GM04503 (cell line): ENCODE measurements at places on chromosomes 12 and 14.

- DNase-seq: no peak
Observed at GRCh38 chr14:77302926-77303325, 17.8 kb downstream of the POMT2 start.

DNA sequence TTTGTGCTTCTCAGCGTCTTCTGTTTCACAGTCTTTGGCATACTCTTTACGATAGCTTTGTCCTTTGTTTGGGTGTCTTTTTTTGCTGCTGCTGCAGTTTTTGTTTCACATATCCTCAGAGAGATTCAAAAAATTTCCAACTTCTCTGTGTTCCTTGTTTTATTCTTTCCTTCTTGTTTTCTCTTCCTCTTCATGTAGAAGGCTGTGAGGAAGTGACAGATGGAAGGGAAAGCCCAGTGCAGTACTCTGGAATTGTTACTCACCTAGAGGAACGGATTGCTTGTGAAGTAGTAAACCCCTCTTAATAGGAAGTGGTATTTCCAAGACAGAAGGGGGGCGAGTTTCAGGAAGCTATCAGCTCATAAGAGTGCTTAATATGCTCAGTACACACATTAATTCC lies 1.7 kb downstream of the CREBL2 start:
- no peak for DNase-seq

GRCh38 chr12:10363914-10364814 lies 25.7 kb downstream of the KLRK1 start:
- DNase-seq: no peak

DNA sequence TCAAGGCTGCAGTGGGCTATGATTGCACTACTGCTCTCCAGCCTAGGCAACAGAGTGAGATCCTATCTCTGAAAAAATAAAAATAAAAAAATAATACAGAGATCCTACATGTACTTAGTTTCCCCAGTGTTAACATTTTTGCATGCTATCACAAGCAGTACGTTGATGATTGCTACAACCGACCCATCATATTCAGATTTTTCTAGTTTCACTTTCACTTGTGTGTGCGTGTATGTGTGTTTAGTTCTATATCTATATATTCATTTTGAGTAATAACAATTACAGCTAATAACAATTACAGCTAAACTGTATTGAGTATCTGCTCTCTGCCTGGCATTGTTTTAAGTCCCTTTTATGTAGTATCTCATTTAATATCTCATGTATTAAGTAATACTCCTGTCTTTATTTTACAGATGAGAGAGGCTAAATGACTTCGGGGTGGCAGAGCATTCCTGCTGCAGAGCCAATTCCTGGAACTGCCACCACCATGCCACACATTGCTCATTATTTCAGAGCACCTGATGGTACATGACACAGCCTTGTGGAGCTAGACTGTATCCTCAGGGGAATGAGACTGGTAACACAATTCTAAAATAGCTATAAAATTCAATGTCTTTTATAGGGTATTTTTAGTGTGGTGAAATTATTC lies 153.1 kb downstream of the BCAT1 start:
- no peak for DNase-seq

DNA sequence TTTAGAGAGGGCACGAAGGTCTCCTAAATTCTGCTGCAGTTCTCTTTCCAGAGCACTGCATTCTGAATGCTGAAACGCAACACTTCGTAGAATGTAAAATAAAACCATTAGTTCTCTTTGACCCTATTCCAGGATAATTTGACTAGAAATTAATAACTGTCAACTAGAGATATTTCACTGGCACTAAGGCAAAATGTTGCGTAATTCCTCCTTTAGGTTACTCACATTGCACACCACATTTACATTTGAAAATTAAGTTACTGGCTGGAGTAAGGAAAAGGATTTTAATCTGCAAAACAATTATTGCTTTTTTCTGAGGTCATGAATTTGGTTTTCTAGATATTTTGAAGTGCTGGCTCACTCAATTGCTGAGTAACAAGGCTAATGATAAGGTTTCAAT lies 58.0 kb upstream of the TRHDE start:
- DNase-seq: no peak

- no peak for DNase-seq
Observed at GRCh38 chr14:92932448-92933395, 9.8 kb downstream of the CHGA start.

DNA sequence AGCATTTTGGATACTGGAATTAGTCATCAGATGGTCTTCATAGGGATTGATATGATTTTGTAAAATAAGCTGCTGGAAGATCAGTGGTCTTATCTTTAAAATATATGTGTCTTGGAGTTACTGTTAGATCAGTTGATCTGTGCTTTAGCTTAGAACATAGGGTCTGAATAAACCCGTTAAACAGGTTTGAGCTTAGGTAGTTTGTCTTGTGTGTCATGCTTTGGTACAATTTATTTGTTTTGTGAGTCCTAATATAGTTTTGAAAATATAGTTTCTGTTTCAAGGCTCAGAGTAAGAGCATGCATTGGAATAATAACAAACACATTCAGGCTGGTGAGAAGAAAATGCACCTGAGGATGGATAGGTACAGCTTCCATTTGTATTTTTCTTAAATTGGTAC lies 505.0 kb downstream of the SLC16A7 start:
- no peak for DNase-seq

DNA sequence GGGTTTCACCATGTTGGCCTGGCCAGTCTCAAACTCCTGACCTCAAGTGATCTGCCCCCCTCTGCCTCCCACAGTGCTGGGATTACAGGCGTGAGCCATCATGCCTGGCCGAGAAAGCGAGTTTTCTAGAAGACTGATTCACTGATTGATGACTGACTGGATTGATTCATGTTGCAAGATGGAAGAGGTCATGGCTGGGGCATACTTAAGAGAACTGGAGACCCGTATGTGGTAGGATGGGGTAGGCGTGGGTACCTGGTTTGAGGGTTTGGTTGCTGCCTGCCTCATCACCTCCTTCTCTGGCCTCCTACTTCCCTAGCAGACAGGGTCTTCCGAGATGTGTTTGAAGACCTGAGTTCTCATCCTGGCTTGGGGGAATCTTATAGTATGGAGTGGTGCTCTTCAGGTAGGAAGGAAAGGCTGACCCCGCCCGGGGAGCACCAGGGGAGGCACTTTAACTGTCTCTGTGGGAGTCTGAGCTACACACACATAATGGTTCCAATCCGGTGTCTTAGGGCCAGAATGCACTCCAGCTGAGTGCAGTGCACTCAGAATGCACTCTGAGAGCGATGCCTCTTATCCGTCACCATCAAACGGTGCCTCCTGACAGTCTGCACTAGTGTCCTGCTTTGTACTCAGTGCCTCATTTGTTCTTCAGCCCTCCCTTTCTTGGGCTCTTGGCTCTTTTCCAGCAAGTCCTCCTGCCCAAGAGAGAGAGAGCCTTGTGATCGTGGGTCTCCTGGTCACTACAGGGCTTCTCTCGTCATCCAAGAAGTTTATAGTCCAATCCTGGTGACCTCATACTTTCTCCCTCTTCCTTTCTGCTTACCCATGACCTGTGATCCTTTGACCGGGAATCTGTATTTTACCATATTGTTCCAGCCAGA lies 19.7 kb downstream of the PLEKHG3 start:
- DNase-seq: no peak

GRCh38 chr14:78967111-78967809 lies 797.1 kb downstream of the NRXN3 start:
- DNase-seq: no peak

DNA sequence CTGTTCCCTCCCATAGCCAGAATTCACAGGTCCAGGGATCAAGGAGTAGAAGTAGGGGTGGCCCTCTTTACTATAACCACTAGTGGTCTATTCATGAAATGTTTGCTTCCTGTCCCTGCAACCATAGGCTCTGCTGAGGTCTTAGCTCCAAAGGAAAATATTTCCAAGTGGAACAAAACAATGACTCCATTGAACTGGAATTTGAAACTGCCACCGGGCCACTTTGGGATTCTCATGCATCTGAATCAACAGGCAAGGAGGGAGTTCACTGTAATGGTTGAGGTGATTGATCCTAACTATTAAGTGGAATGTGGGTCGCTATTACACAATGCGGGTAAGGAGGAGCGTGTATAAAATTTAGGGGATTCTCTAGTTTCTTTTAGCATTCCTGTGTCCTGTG lies 197.0 kb downstream of the ETNK1 start:
- DNase-seq: no peak

GRCh38 chr12:123892180-123892559 lies 80.5 kb downstream of the CCDC92 start:
- no peak for DNase-seq

DNA sequence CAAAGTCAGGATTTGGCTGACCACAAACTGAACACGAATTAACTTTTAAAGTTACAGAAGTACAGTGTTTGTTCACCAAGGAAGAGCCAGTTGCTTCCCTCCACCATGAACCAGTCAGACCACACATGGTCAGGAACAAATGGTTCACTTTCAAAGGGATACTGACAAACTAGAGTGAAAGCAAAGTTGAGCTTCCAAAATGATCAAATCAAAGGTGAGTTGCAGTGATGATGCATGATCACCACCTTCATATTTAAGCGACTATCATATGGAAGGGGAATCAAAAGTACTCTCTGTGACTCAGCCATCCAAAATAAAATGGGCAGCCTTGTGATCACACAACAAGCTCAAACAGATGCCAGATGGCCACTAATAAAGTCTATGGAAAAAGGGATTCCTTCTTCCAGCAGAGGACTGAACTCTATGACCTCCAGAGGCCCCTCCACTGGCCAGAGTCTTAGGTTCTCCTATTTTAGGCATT lies 13.1 kb downstream of the NT5DC3 start:
- no peak for DNase-seq

DNA sequence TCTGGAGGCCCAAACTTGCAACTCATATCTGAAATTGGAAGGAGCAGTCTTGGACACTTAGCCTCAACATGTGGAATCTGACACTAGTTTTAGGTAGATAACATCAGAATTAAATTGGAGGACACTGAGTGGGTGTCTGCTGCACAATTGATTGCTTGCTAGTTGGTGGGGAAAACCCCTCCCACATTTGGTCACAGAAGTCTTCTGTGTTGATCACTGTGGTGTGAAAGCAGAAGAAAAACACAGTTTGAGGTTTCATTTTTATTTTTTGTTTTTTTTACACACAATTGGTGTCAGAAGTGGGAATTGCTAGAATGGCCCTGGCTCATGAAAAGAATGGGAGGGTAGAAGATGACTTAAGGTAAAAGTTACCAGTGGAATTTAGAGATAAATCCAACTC lies 78.0 kb upstream of the CD163 start:
- DNase-seq: no peak

GRCh38 chr12:108029051-108029835 lies 99.8 kb upstream of the WSCD2 start:
- no peak for DNase-seq

GRCh38 chr12:54139019-54139418 lies 49.8 kb downstream of the SMUG1 start:
- DNase-seq: no peak

GRCh38 chr12:56338308-56339157 lies at the start of gene IL23A:
IL23A (plus strand) TSS chr12:56338884; CDS start chr12:56339045, 161 bp downstream.
- no peak for DNase-seq

DNA sequence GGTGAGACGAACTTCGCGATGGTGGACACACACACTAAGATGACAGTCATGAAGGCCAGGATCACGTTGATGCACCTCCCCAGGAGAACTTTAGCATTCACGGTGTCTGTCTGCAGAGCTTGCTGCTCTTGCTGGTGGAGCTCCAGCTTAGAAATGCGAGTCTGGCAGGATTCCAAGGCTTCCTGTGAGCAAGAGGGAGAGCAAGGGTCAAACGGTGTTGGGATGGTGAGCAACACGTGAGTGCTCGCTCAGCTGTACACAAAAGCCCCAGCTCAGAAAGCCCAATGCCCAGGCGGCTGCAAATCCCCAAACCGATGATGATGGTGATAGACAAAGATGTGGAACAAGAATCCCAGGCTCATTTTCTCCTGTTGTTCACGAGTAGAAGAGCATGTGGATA lies 78.8 kb downstream of the TMCC3 start:
- no peak for DNase-seq

GRCh38 chr12:11652351-11653040 lies 3.0 kb downstream of the ETV6 start:
- no peak for DNase-seq

DNA sequence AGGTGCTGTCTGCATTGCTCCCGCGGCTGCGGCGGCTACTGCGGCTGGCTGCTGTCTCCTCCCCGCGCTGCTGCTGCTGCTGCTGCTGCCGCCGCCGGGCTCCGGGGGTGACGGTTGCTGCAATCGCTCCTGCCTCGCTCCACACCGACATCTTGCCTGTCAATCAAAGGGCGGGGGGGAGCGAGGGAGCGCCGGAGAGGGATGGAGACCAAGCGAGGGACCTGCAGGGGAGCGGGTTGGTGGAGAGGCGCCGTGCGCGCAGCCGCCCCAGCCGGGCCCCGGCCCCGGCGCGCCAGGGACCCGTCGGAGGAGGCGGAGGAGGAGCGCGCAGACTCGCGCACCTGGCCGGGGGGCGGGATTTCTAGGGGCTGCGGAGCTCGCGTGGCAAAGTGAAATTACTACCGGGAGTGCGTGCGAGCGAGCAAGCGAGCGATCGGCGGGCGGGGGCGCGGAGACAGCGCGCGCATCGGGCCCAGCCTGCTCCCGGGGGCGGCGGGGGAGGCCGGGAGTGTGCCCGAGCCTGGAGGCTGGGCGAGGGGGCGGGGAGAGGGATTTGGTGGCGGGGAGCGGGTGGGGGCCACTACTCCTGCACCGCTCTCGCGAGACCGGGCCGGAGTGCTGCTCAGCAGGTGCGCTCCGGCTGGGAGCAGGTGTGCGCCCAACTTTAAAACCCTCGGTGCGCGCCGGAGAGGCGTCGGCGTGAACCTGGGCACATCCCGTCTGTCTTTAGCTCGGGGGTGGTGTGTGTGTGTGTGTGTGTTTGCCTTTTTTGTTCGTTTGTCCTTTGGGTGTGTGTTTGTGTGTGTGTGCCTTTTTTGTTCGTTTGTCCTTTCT lies at the start of gene KSR2:
KSR2 (minus strand) TSS at position 165 of the 834 bp plus-strand sequence. CDS start 735 bp downstream, outside the sequence.
- DNase-seq: no peak

GRCh38 chr12:98352218-98352811 lies 163.1 kb upstream of the TMPO start:
- DNase-seq: no peak

- DNase-seq: no peak
Observed at GRCh38 chr12:124309231-124309630, 14.3 kb downstream of the RFLNA start.

- DNase-seq: no peak
Observed at GRCh38 chr12:24539646-24540045, 409.3 kb downstream of the BCAT1 start.

GRCh38 chr12:100591979-100592378 lies 18.5 kb downstream of the GAS2L3 start:
- DNase-seq: no peak

DNA sequence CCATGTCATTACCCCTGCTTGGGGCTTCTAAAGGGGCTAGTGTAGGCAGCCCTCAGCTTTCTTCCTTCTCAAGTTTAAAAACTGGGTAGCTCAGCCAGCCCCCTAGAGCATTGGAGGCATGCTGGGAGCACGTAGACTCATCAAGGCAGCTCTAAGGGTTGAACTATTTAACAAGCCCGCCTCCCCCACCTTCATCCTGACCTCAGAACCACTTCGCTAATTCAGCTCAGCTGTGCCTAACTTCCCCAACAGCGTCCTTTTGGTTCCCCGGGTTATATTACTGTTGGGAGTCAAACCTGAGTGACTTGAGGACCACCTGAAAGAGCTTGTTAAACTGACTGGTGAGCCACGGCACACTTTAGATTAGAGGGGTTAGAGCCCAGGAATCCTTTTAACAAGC lies 30.1 kb downstream of the MAX start:
- DNase-seq: no peak

GRCh38 chr12:49974231-49974675 lies 1.5 kb downstream of the AQP6 start:
- DNase-seq: no peak

- no peak for DNase-seq
Observed at GRCh38 chr12:70875628-70876027, 44.9 kb downstream of the PTPRR start.

- DNase-seq: no peak
Observed at GRCh38 chr14:87160989-87161388, 832.0 kb downstream of the GALC start.

GRCh38 chr14:71891185-71891584 lies 41.0 kb upstream of the RGS6 start:
- DNase-seq: no peak
